ENCODE measurements at places on chromosomes 1 and 21.

DNA sequence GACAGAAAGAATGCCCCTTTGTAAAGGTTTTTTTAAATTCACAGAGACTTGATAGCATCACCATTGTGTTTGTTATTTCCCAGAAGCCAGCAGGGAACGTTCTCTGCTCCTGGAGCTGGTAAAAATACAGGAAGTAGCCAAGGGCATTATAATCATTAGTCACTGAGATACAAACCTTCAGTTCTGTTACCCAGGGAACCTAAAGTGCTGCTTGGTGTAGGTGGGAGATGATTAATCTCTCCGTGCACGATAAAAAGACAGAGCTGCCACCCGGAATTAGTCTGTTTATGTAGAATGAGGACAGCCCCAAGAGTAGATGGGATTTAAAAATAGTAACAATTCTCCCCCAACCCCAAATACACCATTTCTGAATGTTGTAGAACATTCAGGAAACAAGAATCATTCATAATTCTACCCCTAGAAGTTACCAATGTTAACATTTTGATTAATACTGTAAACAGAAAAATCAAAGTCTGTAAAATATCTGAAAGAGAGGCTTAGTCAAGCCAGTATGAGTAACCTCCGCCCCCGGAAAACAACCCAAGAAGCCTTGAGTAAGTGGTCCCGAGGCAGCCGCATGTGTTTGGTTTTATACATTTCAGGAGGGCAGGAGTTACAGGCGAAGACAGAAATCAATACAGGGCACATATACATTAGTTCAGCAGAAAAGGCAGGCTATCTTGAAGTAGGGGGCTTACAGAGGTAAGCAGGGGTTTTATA lies 45.3 kb upstream of the CTBS start:
- peak; percentile 86 for DNase-seq

DNA sequence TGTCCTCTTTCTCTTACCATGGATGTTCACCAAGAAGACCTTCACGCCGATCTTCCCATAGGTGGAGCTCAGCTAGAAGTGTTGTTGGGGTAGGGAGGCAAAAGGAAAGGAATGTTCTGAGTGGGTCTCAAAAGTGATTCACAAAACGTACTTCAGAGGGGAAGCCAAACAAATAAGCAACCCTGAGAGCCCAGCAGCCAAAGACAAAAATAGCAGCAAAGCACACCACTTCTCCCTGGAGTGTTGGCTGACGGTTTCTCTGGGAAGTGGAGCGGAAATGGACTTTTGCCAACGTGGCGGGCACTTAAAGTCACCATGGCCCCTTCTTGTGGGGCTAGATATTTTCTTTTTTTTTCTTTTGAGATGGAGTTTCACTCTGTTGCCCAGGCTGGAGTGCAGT lies 23.1 kb downstream of the SLC26A9 start:
- DNase-seq: no peak

GRCh38 chr1:30877205-30877912 lies 31.2 kb downstream of the SDC3 start:
- DNase-seq: no peak

DNA sequence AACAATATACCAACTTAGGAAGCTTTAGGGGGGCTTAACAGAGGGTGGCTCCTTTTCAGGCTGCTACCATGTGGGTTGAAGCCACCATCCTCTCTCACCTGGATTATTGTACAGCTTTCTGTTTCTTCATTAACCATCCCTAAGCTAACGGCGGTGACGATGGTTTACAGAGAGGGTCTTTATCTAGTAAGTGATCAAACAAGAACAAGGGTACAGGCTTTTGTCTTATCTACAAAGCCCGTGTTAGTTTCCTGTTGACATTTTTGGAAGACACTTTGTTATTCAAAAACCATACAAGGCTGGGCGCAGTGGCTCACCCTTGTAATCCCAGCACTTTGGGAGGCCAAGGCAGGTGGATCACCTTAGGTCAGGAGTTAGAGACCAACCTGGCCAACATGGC lies 20.4 kb downstream of the SLC25A33 start:
- no peak for DNase-seq

DNA sequence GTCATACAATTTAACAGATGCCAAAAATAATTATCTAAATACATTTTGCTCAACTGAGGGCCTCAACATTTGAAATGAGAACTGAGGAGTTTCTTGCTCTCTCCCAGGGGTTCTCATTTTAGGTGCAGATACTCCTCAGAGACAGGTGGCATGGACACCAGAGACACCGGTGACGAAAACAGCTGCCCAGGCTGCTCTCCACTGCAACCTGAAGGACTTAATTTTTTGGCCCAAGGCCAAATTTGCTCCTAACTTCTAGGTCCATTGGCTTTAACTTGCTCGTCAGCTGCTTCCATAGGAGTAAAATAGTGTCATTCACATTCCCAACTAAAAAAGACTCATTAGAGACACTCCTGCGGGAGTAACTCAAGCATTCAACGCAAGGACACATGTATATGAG lies 87.0 kb downstream of the NRIP1 start:
- no peak for DNase-seq

- no peak for DNase-seq
Observed at GRCh38 chr1:206463137-206463536, 7.1 kb upstream of the IKBKE start.

DNA sequence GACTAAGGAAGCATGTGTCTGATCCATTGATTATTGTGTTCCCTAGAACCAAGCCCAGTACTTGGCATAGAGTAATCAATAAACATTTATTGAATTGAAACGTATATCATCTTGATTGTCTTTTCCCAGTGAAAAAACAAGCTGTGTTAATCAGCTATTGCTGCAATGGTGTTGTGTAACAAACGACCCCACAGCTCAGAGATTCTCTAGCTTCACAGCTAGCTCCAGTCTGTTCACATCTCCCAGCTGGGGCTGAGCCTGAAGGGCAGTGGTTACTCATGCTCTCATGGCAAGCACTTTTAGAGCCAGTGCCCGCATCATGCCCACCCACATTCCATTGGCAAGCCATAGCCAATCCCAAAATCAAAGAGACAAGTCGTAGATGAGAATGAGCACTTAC lies 237.4 kb upstream of the RAB4A start:
- DNase-seq: no peak

DNA sequence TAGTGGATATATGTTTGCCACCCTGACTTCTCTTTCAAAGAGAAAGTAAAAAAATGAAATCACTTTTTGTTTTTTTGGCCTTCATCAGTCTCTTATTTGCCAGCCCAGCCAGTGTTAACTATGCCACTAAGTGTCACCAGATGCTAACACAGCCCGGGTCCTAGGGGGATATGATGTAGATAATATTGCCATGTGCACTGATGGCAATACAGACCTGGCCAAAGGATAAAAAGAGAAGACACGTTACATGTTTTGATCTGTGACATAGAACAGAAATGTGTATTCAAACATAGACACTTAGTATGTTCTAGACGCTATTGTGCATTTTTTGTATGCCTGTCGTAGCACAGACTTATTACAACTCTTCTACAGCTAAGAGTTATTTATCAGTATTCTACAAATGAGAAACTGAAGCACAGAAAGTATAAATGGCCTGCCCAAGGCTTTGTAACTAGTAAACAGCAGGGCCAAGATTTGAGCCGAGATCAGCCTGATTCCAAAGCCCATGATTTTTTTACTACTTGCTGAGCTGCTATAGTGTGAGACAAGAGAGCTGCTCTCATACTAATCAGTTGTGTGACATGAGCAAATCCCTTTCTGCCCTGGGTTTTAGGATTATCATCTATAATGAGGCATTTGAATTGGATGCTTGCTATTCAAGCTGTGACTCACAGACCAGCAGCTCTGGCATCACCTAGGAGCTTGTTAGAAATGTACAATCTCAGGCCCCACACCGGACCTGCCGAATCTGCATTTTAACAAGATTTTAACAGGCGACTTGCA lies 6.3 kb downstream of the LRRC53 start:
- no peak for DNase-seq

- no peak for DNase-seq
Observed at GRCh38 chr1:17091252-17091651, 28.0 kb downstream of the PADI2 start.

- DNase-seq: no peak
Observed at GRCh38 chr1:235050911-235051360, 77.7 kb downstream of the TOMM20 start.

DNA sequence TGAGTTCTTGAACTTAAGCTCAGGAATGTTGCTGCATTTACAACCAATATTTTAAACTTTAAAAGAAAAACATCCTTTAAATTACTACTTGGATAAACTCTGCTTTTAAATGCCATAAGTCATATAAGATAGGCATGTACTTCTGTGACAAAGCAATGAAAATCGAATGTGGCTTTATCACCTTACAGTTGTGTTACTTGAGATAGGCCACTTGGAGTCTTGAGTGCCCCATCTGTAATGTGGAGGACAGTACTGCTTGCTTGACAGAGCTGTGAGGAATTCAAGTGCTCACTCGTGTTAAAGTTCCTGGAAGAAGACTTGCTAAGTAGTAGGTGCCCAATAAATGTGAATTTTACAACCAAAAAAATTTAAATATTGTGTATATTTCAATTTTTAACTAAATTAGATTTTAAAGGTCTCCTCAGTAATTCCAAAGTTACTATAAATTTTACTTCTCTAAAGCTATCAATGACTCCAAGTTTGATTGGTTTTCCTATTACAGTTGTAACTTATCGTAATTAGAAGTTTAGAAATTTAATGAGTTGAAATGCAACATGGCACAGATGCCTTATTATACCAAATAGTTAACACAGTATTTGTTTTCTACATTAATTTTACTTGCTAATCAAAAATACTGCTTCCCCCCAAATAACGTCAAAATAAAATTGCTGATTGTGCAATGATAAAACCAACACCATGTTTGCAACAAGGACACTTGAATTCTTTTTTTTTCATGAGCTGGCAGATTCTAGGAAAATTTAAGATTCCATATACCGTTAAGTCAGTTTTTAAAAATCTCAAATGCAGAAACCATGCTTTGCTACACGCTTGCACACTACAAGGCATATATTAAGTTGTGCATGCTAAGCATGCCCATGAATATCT lies 21.8 kb downstream of the PSMB2 start:
- no peak for DNase-seq

DNA sequence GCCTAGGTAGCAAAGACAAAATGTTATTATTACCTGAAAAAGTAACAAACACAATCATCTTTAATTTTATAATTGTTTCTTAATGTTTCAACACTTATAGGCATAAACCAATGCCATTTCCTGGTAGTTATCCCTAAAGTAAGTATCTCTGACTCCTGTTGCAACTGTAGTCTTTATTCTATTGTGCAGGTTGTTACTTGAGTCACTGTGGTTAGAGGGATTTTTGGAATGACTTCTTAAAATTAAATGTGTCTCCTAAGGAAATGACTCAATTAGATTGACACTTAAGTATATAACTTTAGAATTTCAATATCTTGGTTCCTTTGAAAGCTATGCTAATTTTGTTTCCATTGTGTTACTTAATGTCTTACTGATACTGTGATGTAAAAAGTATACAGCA lies 143.9 kb downstream of the PHTF1 start:
- no peak for DNase-seq

DNA sequence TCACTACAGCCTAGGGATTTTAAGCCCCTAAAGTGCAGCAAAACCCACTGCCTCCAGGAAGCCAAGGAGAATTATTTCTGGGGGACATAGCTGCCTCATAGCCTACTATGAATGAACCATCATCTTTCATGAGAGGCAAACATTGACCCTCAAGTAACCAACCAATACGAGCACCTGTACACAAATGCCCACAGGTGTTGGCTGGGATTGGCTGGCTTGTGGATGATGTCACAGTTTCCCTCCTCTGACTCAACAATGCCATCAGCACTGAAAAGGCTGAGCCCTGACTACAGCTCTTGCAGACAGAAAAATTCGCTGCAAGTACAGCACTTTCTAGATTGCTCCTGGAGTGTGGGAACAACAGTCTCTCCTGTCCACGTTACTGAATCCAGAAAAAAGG lies at the start of gene HMGB4:
Gene HMGB4, plus strand, starts transcription at position 301 of the 400 bp plus-strand sequence. CDS start 113 bp downstream, outside the sequence.
- no peak for DNase-seq

- DNase-seq: no peak
Observed at GRCh38 chr1:211320980-211321379, 5.7 kb upstream of the TRAF5 start.

DNA sequence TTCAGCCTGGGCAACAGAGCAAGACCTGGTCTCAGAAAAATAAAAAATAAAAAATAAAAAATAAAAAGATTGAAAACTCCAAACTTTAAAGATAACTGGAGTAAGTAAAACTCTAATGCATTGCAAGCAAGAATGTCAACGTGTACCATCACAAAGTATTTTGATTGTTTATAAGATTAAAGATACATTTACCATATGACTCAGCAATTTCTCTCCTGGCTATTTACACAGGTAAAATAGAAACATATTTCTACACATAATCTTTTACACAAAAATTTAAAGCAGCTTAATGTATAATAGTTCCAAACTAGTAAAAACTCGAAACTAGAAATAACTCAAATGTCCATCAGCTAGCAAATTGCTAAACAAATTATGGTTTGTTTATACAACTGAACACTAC lies 456.1 kb upstream of the RGS18 start:
- no peak for DNase-seq

- no peak for DNase-seq
Observed at GRCh38 chr1:248842781-248843331, 4.8 kb downstream of the ZNF672 start.

GRCh38 chr1:107776900-107777663 lies 187.9 kb downstream of the VAV3 start:
- no peak for DNase-seq

- DNase-seq: no peak
Observed at GRCh38 chr1:20366056-20366462, 75.4 kb downstream of the VWA5B1 start.

DNA sequence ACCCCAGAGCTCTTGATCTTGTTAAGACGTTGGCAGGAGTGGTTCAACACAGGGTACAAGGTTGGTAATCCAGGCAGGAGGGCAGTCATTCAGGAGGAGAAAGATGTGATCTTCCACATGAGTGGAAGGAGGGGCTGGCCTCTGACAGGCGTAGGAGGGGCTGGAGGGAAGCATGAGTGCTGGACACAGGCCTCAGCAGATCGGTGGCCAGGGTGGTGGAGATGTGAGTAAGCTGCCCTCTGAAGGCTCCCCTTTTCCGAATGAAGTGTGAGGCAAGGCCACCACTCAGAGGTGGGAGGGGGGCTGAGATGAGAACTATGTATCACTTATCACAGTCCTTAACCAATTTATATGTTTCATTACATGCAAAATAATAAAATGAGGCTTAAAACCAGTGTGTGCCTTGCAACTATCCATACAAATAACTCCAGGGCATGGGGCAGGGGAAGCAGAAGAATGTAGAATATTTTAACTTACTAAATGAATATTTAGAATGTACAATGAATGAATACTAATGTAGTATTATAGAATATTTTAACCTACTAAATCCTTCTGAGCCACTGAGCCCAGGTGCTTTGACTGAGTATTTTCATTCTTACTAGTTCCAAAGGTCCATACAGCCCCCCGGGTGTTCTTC lies 103.5 kb upstream of the TLR5 start:
- DNase-seq: no peak

GRCh38 chr21:25343774-25344545 lies 263.3 kb downstream of the MRPL39 start:
- no peak for DNase-seq

DNA sequence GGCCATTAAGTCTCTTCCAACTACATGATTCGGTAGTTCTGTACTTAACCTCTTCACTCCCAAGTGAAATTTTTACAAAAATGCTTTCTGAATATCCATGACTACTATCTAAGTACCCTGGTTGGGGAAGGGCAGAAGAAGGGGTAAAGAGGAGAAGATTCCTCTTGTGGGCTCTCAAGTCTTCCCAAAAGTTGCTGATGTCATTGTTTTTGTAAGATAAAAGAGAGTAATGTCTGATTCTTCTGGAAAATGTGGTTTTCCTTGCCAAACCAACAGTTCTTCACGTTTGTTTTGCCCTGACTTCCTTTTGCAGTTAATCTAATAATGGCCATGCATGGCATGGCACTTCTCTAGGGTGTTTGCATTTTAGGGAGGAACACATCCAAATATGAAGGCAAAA lies 34.7 kb upstream of the AK4 start:
- DNase-seq: no peak

Measured in non-pigmented ciliary epithelial cell (primary cell).